Activated naive CD8-positive, alpha-beta T cell treated with anti-CD3 and anti-CD28 coated beads, Interleukin-2, amount 10 ng/mL, durations not matched to agents 7 days and 5 days (primary cell): ENCODE measurements at places on chromosomes 16 and 17.

- DNase-seq, result no peak
These were observed 111.0 kb downstream of the N4BP1 start for GRCh38 chr16:48498769-48499631.

DNA sequence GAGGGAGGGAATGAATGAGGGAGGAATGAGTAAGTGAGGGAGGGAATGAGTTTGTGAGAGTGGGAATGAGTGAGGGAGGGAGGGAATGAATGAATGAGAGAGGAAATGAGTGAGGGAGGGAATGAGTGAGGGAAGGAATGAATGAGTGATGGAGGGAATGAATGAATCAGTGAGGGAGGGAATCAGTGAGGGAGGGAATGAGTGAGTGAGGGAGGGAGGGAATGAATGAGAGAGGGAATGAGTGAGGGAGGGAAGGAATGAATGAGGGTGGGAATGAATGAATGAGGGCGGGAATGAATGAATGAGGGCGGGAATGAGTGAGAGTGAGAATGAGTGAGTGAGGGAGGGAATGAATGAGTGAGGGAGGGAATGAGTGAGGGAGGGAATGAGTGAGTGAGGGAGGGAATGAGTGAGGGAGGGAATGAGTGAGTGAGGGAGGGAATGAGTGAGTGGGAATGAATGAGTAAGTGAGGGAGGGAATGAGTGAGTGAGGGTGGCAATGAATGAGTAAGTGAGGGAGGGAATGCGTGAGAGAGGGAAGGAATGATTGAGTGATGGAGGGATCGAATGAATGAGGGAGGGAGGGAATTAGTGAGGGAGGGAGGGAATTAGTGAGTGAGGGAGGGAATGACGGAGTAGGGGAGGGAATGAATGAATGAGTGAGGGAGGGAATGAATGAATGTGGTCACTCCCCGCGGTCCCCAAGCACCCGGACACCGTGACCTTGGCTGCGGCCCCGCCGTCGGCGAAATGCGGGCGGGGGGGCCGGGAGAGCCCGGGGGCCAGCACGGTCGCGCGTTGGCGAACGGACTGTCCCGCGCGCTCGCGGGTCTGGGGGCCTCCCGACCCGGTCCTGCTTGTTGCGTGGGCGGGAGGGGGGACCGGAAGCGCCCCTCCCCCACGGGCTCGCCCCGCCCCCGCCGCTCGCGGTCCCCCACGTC is 1.1 kb upstream of the UBE2I start:
- no peak for DNase-seq

DNA sequence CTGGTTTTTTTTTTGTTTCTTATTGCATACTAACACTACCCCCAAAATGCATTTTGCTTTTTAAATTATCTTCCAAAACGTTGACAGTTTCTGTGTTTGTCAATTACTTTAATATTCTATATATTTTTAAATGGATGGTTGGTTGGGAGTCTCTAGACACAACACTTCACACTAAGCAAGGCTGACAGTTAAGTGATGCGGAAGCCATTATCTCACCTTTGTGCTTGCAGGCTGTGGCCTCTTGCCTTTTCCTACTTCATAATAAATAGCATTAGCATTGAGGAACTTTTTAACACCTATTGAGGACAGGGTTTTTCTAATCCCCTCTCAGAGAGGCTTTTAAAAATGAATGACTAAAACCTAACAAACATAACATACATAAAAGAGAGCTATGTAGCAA is 280.8 kb upstream of the TBX2 start:
- no peak for DNase-seq

- DNase-seq, result no peak
These were observed 51.0 kb downstream of the TIMM22 start for GRCh38 chr17:1047879-1048470.

DNA sequence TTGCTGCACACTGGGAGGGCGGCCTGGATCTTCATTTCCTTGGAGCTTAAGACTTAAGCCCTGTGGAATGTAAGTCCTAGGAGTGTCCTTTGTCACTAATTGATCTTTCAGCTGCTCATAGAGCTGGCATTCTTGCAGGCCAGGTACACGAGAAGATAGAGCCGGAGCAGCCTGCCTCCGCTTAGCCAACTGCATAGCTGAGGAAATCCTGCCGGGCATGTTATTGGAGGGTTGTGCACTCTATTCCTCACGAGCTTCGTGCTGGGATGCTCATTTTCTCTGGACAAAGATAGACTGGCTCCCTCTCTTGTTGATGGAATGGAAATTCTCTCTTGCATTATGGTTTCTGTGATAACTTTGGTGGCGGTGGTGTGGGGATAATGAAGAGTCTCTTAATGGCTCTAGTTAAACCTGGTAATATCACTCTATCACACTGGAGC is 76.9 kb downstream of the RPA1 start:
- no peak for DNase-seq

DNA sequence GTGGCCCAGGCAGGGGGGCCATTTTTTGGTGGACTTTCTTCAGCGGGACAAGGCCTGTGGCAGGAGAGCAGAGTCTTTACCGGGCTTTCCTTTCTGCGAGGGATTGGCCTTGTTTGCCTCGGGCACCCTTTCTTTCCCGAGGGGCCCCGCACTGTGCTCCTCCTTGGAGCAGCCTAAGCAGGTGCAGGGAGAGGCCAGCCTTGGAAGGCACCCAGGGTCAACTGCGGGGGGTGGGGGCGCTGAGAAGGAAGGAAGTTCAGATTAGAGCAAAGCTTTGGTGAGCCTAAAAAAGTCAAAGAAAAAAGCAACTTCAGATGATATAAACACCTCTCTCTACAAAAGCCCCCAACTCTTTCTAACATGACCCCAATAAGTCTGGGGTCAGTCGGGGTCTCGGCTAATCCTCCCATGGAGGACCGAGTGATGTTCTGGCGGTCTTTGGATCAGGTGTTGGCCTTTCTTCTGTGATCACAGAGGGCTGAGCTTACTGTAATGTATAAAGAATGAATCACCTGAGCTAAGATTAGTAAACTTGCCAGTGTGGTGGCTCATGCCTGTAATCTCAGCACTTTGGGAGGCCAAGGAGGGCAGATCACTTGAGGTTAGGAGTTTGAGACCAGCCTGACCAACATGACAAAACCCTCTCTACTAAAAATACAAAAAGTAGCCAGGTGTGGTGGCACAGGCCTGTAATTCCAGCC is 63.0 kb downstream of the PGS1 start:
- DNase-seq, result no peak

DNA sequence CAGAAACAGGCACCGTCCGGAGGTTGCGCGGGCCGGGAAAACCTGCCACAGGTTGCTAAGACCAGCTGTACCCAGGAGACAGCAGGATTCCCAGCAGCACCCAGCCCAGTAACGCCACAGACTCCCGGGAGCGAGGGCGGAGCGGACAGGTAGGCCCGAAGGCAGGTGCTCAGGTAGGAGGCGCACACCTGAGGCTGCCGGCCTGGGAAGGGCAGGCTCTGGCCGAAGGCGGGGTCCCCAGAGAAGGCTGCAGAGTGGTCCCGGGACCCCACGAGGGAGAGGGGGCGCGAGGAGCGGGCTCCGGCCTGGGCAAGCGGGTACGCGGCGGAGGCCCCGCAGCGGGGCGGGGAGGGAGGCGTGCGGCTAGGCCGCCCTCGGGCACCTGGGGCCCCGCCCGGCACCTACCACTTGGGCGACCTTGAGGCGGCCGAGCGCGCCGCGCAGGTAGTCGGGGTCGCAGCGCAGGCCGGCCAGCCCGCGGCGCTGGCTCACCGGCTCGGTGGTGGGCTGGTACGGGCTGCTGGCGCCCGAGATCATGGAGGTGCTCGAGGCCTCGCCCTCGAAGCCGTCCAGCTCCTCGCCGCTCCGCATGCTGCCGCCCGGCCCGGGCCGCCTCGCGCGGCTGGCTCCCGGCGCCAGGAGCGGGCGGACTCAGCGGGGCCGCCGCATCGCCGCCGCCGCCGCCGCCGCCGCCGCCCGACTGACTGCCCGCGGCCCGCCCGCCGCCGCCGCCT is 441 bp downstream of the CMTM4 start:
- no peak for DNase-seq

DNA sequence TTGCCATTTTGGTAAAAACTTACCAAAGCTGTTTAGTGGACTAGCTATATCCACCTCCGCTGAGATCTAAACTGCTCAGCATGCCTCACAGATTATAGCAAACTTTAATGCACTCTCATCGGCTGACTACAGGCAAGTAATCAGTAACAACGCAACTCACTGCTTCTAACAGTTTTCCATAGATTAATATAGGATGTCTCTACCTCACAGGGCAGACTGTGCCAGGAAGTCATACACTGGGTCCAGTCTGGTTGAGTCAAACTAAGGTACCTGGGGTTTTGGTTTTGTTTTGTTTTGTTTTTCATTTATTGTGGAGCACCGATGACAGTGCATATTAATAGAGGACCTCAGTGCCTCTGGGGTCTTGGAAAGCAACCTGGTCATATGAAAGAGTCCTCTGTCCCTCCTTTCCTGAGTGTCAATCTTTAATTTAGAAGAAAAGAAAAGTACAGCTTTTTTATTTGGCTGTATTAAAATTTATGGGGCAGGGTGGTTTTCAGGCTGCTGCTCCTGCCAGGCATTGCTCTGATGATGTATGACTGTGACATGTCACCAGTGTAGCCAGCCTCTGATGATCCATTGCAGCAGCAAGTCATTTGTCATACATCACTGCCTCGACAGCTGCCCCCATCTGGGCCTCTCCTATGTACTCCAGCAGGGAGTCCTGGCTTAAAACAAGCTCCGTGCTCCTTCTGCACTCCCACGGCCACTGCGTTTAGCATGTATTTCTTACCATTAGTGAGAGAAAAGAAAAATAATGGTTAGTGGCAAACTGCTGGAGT is 854.1 kb downstream of the KCNJ2 start:
- DNase-seq, result no peak

DNA sequence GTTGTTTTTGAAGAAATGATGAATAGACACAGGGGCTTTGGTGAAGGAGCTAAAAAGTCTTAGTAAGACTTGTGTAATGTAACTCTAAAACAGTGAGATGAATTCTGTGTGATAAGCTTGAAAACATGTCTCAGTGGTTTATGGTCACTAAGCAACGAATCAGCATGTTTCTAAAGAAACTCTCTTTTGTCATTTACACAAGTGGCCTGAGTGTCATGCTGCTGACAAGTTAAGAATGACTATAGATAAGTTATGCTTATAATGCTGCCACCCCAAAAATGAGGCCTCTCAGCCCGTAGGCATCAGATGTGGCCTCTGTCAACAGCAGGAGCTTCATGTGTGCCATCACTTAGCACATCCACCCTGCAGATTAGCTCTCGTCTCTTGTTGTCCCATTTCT is 8.7 kb downstream of the COX10 start:
- no peak for DNase-seq

- peak; percentile 64 for DNase-seq
These were observed 693 bp downstream of the CLDN7 start for GRCh38 chr17:7261379-7262191.

DNA sequence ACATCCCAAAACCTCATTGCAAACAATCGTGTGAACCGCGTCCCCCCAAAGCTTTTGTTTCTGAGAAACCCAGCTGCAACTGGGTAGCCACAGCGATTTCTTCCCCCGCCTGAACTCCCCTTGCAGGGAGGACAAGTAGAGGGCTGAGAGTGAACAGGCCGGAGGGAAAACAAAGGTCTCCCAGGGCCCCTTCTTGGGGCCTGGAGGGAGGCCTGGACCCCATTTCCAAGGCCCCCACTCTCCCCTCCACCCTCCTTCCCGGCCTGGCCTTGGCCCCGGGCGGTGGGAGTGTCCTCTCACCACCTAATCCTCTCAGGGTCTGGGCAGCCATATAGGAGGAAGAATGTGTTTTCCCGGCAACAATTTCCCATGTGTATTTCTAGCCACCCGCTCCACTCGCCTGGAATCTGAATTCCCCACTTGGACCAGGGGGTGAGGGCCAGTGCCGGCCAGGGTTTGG is 2.6 kb downstream of the GLIS2 start:
- DNase-seq, result no peak

DNA sequence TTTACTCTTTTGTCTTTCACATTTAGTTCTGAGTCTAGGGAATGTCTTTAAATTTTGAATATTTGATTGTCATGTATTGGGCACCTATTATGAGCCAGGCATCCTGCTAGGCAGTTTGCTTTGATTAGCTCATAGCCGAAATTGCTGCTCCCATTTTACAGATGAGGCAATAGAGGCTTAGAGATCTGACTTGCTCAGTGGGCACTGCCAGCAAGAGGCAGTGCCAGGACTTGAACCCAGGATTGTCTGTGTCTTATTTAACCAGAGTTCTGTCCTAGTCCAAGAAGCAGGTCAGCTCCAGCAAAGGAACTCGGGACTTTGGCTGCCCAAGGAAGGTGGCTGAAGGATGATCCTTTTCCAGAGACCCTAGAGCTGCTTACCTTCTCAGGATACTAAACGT is 24.5 kb downstream of the BEAN1 start:
- no peak for DNase-seq

DNA sequence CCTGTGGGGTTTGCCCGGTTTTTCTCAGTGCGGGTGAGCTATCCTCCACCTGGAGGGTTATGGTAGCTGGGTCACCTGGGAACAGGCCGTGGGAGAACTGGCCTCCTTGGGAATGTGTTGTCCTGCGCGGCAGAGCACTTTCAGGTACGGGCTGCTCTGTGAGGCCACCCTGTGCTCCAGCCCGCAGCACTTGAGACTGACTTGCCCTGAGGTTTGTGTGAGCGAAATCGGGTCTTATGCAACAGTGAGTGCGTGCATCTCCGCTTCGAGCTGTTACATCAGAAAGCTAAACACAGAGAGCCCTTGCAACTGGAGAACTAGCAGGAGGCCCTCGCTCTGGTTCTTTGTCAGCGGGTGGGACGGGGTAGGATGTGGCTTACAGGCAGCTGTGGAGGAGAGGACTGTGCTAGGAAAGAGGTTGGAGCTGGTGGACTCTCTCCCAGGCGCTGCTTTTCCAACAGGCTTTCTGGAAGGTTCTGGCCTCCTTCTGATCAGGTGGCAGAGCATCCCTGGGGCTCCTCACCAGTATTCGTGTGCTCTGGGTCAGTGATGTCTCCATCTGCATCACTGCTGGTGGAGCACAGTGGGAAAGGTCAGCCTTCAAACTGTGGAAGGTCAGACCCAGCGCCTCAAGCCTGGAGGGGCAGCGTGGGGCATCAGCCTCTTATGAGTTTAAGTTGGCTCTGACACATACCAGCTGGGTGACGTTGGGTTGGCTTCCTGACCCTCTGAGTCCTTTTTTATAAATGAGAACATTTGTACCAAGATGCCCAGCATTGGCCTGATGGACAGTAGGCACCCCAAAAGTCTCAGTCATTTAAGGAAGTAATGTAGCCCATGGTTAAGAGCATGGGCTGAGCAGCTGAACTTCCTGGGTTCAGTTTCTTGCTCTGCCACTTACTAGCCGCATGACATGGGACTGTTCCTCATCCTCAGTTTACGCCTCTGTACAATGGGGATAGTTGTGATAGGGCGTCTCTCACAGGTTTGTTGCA is 76.3 kb downstream of the KSR1 start:
- no peak for DNase-seq

DNA sequence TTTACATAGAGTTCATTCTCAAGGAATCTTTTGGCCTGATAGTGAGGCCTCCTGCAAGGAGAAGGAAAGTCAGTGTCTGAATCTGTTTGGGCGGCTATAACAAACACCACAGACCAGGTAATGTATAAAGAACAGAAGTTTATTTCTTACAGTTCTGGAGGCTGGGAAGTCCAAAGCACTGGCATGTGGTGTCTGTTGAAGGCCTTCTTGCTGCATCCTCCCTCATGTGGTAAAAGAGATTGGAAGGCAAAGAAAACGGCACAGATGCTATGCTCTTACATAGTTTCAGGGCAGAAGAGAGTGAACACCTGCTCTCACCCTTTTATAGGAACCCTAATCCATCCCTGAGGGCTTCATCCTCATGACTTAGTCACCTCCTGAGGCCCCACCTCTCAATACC is 31.2 kb upstream of the DNAJA2 start:
- DNase-seq, result no peak

GRCh38 chr17:1481736-1482135 is 10.8 kb downstream of the MYO1C start:
- DNase-seq, result no peak
